ENCODE measurements at places on chromosomes 11 and 22. TPM values are rescaled to one million over a fixed set of nuclear protein-coding genes. Genes with fewer than 3 reads are reported as not detected.

The GPHA2 gene
- not detected for total RNA-seq

The C11orf91 gene
- not detected for total RNA-seq

The ASPHD2 gene
- 7.3 TPM for total RNA-seq

The ACRV1 gene
- not detected for total RNA-seq

The MS4A15 gene
- total RNA-seq: not detected

The KCNQ1 gene
- 28.8 TPM for total RNA-seq

The MMP1 gene
- not detected for total RNA-seq

The LARGE2 gene
- total RNA-seq: 93.1 TPM

The TUBA8 gene
- 1.8 TPM for total RNA-seq

The MPST gene
- total RNA-seq: 19.5 TPM

The SYT9 gene
- not detected for total RNA-seq

The NLRP14 gene
- total RNA-seq: not detected

The SIK3 gene
- total RNA-seq: 196 TPM

The USH1C gene
- not detected for total RNA-seq

The CCDC188 gene
- total RNA-seq: not detected

The DERL3 gene
- 74.1 TPM for total RNA-seq

The CHCHD10 gene
- 54.0 TPM for total RNA-seq

The RTN4RL2 gene
- total RNA-seq: 0.27 TPM
